ENCODE measurements at places on chromosomes 2 and 18. TPM values are rescaled to one million over a fixed set of nuclear protein-coding genes. Genes with fewer than 3 reads are reported as not detected.

MRPL19 gene
- total RNA-seq = 55.0 TPM

CRYGD gene
- total RNA-seq = not detected

DNA sequence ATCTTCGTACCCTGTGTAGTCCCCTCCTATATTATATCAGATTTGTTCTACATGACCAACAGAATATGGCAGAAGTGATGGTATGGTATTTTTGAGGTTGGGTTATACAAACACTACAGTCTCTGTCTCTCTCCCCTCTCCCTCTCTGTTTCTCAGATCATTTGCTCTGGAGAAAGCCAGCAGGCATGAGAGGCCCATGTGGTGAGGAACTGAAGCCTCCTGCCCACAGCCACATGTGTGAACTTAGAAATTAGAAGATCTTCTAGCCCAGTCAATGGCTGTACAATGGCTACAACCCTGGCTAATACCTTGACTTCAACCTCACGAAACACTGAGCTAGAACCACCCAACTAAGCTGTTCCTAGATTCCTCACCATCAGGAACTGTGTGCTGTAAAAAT, 250.6 kb downstream of the SMAD2 start:
- DNase-seq = no peak

GRCh38 chr2:233448575-233448974, 94.3 kb downstream of the DGKD start:
- DNase-seq = no peak

DNA sequence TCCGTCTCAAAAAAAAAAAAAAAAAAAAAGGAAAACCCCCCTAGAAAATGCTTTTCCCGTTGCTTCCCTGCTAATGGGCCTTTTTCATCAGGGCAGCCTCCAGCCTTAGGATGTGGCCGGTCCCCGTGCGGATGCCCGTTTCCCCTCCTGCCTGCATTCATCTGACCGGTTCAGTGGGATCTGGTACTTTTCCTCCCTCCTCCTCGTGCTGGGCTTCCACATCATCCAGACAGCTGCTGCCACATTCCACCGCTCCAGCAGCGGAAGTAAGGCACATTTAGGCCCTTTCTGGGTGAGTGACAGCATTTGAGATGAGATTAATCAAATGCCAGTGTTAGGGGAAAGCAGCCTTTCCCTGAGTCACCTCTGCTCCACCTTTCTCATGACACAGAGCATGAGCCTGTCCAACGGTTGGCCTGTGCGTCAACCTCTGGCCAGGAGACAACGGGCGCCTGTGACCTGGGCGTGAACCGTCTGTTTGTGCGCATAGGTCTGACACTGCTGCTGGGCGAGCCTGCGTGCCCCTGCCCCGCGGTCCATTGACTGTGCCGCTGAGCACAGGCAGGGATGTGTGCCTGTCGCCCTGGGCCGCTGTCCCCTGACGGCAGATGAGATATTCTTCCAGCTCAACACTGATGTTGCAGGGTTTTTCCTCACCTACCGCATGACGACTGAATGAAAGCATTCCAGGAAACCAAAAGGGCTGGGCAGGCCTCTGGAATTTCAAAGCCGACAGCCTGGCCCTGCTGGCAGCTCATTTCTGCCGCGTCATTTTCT, 174.0 kb downstream of the TGIF1 start:
- DNase-seq = peak; percentile 73

ZNF532 gene
- 53.7 TPM for total RNA-seq

GRCh38 chr2:556485-556884, 120.7 kb downstream of the TMEM18 start:
- no peak for DNase-seq

C2orf80 gene
- total RNA-seq = not detected

- no peak for DNase-seq
These were observed 324.0 kb upstream of the ACVR2A start for GRCh38 chr2:147520817-147521216.

DNA sequence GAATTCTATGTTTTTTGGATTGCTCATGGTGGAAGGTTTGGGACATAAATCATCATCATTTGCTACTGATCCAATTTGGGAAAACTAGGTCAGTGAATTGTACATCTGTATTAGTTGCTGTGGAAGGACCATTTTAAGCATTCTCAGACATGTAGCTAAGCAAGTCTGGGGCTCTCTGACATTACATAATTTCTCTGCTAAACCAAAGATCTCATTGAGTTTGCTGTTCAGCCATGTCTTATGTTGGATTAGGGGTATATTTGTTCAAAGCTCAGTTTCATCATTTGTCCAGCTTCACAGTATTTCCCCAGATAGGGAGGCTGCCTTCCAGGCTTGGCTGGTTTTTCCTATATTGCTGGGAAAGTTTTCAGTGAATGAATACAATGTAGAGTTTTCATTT, 399.7 kb downstream of the MTX2 start:
- DNase-seq = peak; percentile 20

DNA sequence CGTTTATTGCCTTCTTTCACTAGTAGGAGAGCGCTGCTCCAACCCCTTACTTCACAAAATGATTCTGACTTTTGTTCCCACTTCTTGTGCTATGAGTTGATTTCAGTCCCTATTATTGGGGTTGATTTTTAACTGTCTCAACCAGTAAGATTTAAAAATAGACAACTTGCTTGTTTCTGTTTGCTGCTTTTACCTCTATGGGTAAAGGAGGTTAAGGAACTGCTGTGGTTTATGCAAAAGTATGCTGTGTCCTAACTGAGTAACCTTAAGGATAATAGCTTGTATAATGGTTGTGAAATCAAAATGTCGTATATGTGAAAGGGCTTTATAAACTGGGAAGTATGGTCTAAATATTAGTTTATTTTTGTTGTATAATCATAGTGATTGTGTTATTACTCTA, 22.6 kb downstream of the ALMS1 start:
- DNase-seq = no peak

CLEC4F gene
- not detected for total RNA-seq

SLC19A3 gene
- 4.5 TPM for total RNA-seq

GRCh38 chr2:223649554-223650533, 47.7 kb upstream of the SCG2 start:
- no peak for DNase-seq

NEU4 gene
- not detected for total RNA-seq

SIX2 gene
- 15.8 TPM for total RNA-seq

All from stomach (tissue), 19 donors.